ENCODE measurements at places on chromosomes 12 and 14. TPM values are rescaled to one million over a fixed set of nuclear protein-coding genes. Genes with fewer than 3 reads are reported as not detected.

SDR9C7 gene
- not detected for total RNA-seq

PROX2 gene
- not detected for total RNA-seq

TMTC1 gene
- 0.03 TPM for total RNA-seq

GLT8D2 gene
- 0.20 TPM for total RNA-seq

OASL gene
- 2.5 TPM for total RNA-seq

C1QL4 gene
- 5.5 TPM for total RNA-seq

ENDOU gene
- not detected for total RNA-seq

SGPP1 gene
- total RNA-seq, result 14.8 TPM

COX6A1 gene
- total RNA-seq, result 874 TPM

HOXC4 gene
- 2.8 TPM for total RNA-seq

RNASE3 gene
- not detected for total RNA-seq

GPHN gene
- total RNA-seq, result 15.4 TPM

PRH2 gene
- not detected for total RNA-seq

RND1 gene
- 5.1 TPM for total RNA-seq

ADGRD1 gene
- total RNA-seq, result 0.55 TPM

SERPINA6 gene
- 1.1 TPM for total RNA-seq

All from A549 treated with Hydrocortisone at 1 μM for 4 hours (cell line).